ENCODE measurements at places on chromosomes 16 and 17.

DNA sequence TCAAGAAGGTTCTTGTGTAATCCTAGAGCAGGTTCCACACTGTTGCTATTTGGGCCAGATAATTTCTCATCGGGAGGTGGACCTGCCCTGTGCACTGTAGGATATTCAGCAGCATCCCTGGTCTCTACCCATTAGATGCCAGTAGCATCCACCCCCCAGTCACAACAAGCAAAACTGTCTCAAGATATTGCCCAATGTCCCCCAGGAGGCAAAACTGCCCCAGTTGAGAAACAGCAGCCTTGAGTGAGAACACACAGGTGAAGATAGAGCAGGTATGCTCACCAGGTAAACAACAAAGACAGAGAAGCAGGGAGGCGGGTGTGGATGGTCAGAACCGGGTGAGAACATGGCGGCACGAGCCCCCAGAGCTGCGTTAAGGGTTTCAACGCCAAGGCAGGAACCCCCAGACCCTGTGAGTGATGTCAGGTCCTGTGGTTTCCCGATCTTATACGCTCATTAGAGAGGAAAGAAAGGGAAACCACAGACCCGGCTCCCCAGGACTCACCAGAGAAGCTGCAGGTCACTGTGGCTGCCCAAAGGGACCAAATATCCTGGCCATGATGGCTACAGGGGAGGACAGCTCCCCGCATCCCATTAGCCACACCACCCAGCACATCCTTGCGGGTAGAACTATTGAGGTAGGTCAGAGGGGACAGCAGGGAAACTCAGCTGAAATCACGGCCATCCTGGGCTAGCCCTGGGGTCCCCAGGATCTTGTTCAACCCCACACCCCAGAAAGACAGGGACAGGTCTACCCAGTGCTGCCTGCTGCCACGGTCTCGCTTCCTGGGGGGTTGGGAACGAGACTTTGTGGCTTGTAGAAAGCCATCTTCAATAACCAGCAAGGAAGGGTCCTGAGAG lies 21.2 kb downstream of the CDC42EP4 start:
- no peak for DNase-seq

DNA sequence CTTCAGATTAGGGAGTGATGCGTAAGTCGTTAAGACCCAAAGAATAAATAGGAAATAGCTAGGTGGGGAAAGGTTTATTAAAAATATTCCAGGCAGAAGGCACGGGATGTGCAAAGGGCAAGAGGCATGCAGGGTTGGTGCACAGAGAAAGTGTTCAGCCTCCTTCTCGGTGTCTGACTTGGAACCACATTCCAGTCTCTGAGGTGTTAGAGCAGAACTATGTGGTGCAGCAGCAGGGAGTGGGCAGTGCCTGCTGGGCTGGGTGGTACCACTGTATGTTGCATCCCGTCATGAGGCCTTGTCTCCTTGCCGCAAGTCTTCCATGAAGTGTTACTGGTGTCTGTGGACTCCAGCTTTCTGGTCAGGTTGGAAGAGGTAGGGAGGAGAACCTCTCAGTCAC lies 11.1 kb downstream of the NKD1 start:
- DNase-seq, result no peak

DNA sequence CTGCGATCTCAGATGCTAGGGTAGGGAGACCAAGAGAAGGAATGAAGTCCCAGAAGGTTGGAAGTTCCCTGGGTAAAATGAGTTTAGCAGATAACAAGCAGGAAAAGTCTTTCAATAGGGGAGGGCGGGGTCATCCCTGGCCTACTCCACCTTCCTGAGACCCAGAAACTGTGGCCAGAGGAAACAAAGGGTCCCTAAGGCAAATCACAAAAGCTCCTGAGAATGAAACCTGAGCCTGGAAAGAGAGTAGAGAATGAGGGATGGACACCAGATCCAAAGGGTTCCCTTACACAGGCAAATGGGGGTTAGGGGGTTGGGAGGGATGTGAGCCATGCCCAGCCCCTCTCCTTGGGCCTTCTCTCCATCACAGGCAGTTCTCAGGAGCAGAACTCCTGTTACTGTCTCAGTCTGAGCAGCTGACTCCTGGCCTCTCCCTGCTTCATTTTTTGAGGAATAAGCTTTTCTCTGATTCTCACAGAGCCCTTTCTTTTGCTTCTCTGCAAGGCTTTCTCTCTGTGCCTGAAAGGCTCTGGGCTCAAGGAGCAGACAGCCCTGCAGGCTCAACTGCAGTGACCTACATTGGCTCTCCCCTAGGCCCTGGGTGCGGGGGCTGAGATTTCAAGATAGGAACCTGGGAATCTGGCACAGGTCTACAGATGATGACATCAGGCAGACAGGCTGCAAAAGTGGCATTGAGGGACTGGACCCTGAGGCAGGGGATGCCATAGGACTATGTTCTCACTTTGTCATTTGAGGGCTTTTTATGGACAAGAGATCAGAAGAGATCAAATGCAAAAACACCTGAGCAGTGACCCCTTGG lies 9.8 kb upstream of the NR1D1 start:
- DNase-seq, result no peak

DNA sequence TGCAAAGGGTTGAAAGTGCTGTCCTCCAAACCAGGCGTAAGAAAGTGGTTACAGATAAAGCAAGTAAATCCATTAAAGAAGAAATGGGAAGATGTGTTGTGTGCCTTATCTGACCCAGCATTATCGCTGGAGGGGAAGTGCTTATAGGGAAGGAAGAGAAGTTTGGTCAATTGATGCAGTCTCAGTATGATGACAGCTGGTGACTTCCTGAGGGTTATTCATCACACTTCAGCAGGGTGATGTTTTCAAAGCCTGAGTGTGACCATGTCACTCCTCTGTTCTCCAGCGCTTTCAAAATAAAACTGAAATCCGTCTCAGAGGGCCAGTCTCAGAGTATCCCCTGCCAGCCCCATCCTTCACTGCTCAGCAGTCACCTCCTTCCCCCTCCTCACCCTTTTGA lies 505.4 kb upstream of the RBFOX1 start:
- DNase-seq, result no peak

DNA sequence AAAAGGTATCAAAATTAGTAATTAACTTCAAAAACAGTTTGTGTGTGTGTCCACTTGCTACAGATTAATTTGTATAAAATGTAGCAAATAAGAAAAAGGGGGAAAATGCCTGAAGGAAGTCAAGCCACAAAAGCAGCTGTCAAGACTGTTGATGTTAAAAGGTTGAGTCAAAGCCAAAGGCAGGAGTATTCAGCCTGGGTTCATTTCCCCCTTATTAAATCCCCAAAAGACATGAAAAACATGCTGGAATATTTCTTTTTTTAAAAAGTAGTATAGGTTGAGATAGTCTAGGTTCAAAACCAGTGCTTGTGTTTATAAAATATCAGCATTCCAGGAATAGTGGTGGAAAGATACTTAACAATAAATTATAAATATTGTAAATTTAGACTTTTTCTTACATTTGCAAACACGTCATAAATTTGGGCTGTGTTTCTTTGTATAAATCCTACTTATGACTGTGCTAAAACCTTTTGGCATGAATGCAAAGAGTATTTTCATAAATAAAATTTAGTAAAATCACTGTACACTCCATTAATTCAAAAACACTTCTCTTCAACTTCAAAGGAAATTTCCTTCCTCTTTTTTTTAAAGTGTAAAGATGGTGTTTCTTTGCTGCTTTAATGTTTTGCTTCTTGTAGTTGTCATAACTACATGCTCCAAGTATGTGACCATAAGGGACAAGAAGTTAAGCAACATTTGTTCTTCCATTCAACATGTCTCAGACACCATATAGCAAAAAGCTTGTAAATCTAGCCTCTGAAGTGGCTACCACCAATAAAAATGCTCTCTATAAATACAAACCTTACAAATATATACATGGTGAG lies 72.0 kb downstream of the SKAP1 start:
- no peak for DNase-seq

GRCh38 chr16:19316846-19317245 lies 31.3 kb downstream of the CLEC19A start:
- no peak for DNase-seq
